ENCODE measurements at places on chromosomes 2 and 18. TPM values are rescaled to one million over a fixed set of nuclear protein-coding genes. Genes with fewer than 3 reads are reported as not detected.
A peak's percentile ranks its signal among the peaks of the same experiment; 100 is the strongest.

The ABCG8 gene
- not detected for polyA plus RNA-seq

The POTEC gene
- polyA plus RNA-seq, result not detected

The RHOB gene
- 354 TPM for polyA plus RNA-seq

The ALKAL2 gene
- 31.3 TPM for polyA plus RNA-seq

The RNF125 gene
- polyA plus RNA-seq, result 1.4 TPM

The COL3A1 gene
- 45.3 TPM for polyA plus RNA-seq

The PRLH gene
- polyA plus RNA-seq, result not detected

The DSG4 gene
- polyA plus RNA-seq, result not detected

- DNase-seq, result no peak
Measured at GRCh38 chr2:83596592-83597282, 862.3 kb downstream of the SUCLG1 start.

DNA sequence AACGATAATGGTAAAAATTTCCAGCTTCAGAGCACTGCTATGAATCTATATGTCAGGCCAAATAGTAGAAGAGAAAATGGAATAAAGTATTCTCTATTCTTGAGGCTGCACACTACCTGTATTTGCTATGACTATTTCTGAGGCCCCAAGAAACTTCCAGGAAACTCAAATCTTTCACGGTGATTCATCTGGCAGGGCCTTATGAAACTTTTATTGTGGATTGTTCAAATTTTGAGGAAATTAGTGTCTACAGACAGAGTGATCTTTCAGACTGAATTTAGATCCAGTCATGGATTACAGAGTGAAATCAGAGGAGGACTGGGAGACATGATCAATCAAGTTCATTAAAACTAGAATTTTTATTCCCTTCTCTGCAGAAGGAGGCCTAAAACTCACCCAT lies 4.1 kb upstream of the VSNL1 start:
- no peak for DNase-seq

DNA sequence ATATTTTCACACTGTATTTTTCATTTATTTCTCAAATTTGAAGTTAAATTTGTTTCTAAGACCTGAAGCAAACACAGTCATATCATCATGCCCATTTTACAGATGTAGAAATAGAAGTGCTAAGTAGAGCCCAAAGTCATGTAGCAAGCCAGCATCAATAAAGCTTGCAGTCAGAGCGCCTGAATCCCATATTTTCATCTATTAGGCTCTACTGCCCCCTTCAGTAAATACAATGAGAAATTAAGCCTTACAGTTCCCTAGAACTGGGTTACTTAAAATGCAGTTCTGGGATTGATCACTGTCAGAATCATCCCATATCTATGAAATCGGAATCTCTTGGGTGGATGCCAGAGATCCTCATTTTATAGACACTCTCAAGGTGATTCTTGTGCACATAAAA lies 419.9 kb downstream of the TGIF1 start:
- peak; percentile 66 for DNase-seq

- DNase-seq, result no peak
Measured at GRCh38 chr2:112110966-112111365, 27.2 kb upstream of the FBLN7 start.

DNA sequence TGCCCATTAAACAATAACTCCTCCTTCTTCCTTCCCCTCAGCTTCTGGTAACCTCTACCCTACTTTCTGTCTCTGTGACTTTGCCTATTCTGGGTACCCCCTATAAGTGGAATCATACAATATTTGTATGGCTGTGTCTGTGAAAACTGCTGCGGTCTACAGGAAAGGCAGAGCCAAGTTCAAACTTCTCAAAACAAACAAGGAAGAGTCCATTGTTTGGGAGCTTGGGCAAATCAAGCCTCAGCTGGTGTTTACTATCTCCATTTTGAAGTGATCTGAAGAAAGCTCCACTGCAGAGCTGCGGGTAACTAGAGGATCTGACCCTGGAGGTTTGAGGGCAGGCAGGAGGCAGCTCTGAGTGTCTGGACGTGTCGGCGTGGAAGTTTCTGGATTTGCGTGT lies 48.6 kb upstream of the DAPL1 start:
- DNase-seq, result no peak

DNA sequence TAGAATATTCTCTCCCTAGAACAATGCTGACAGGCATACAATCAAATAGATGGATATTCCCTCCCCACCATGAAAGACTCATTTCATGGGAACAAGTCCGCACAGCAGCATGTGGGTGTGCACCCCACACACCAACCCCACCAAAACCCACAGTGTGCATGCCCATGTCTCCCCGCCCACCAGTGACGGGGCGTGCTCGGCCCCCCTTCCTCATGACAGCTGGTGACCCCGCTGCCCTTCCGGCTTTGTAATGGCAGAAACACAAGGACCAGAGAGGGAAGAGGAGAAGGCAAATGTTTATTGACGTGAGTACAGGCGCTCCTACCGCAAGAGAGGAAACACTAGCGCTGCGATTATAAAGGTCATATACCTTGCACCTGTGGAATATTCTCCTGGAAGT lies 30.8 kb upstream of the ODC1 start:
- DNase-seq, result no peak

DNA sequence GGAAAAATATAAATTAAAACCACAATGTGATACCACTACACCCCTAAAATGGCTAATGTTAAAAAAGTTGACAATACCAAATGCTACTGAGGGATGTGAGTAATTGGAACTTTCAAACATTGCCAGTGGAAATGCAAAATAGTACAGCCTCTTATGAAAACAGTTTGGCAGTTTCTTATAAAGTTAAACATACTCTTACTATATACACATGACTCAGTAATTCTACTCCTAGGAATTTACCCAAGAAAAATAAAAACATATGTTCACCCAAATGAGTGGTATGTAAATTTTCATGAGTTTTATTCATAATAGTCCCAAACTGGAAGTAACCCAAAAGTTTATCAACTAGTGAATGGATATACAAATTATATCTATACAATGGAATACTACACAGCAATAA lies 228.0 kb downstream of the CYP26B1 start:
- no peak for DNase-seq

GRCh38 chr2:239727776-239728600 lies 297.2 kb downstream of the NDUFA10 start:
- no peak for DNase-seq

DNA sequence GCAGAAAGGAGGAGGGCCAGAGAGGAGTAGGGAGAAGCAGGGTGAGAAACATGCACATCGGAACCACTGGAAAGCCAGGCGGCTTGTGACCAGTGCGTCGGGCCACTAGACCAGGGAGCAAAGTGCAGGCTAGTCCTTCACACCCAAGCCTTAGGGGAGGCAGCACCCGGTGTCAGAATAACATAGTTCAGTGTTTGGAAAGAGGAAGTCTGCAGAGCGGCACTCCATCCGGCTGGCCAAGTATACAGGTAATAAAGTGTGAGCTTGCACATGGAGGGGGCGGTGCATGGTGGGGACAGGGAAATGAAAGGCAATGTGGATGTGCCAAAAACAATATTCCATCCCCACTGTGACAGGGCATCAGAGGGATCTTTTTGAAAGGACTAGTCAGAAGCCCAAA lies 69.7 kb downstream of the ZNF521 start:
- DNase-seq, result no peak

- DNase-seq, result no peak
Measured at GRCh38 chr2:178747767-178748166, 59.5 kb downstream of the TTN start.

DNA sequence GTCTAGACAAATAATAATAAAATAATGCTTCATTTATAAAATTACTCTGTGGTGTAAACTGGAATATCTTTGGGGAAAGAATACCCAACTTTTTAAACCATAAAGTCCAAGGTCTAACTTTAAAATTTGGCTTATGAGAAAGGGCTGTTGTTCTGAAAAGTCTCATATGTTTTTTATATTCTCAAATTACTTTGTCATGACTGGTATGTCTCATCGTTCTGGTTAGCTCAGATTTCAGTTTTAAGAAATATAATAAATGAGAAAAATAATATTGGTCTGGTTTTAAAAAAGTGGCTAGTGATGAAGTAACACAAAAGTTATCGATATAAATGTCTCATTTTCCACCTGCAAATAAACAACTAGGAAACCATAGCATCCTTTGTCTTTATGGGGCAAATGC lies 1658.1 kb downstream of the LRP1B start:
- no peak for DNase-seq

DNA sequence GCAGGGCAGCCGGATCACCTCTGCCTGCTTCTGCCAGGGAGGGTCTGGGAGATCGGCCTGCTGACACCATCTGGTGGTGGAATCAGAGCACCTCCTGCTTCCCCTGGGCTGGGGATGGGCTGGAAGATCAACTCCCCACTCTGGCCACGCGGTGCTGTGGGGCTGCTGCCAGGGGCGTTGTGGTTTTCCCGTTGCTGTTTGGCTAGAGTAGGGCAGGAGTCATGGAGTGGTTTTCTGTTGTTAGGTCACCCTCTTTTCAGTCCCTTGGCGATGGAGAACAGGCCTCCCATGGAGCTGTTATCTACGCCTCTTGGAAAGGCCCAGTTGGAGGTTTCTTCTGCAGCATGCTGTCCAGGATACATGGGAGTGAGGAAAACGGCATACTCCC lies 15.2 kb downstream of the BCL2L11 start:
- DNase-seq, result no peak

- DNase-seq, result peak; percentile 62
Measured at GRCh38 chr18:43620936-43621335, 343.6 kb upstream of the SYT4 start.

DNA sequence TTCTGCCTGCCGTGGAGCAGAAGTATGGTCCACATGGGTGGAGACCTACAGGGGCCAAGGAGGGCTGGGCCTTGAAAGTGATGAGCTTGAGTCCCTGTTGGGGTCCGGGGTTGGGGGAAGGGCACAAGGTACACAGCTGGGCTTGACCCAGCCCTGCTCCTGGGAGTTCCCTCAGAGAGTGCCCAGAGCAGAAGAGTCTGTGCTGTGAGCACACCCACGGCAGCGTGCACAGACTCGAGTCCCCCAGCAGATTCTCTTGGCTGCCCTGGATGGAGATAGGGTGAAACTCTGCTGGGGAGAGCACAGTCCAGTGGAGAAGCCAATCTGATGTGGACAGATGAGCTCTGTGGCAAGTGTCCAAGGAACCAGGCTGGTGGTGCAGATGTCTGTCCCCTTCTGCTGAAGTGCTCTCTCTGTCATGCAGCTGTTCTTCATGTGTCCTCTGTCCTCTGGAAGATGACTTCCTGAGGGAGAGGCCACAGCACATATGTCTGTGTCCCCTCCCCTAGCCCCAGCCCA lies 27.5 kb downstream of the INPP4A start:
- no peak for DNase-seq

- DNase-seq, result peak; percentile 53
Measured at GRCh38 chr2:88874063-88874657, 182.7 kb downstream of the RPIA start.

DNA sequence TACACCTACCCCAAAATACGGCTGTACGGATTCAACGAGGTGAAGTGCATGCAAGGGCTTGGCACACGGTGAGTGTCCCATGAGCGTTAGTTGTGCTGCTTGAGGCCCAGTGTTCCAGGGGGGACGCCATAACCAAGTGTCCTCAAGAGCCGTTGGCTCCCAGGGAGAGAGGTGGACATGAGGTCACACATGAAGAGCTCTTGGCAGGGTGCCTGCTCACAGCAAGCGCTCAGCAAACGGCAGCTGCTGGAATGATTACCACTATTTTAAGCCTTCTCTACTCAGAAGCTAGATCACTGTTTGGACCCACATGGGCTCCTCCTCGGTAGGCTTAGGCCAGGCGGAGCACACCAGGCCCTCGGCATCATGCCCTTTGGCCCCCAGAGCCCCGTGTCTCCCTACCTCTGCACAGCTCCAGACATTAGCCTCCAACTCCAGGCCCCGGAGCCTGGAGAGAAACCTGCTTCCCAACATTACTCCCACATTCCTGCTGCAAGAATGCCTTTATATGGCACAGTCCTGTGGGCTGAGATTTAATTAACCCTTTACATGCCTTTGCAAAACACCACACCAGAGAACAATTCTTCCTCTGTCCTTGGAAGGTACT lies 68.4 kb upstream of the PPP1CB start:
- DNase-seq, result peak; percentile 93

GRCh38 chr2:239523954-239524330 lies 123.1 kb upstream of the HDAC4 start:
- no peak for DNase-seq

DNA sequence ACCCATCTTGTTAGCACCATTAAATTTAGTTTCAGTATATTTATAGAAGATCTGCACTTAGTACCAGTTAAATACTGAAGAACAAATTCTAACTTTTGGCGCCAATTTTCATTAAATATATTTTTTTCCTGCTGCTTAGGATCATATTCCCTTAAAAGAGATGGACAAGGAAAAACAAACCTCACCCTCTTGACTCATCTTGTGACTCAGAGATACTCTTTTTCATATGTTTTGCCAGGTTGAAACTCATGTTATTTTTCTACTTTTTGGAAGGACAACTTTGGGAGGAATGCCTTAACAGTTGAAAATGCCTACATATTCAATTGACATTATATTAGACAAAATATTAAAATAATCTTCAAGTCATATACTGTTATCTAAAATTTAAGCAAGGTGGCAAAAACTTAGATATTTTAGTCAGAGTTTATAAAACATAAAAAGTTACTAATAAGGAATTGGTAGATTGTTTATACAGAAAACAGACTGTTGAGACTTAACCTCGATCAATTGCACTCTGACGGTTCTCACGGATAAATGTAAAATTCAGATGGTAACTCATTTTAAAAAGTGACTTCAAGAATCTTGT lies 36.2 kb downstream of the PNO1 start:
- DNase-seq, result no peak

GRCh38 chr2:189350540-189351209 lies 90.6 kb upstream of the WDR75 start:
- DNase-seq, result peak; percentile 46

- DNase-seq, result no peak
Measured at GRCh38 chr2:25373269-25373981, 31.7 kb upstream of the DNMT3A start.

DNA sequence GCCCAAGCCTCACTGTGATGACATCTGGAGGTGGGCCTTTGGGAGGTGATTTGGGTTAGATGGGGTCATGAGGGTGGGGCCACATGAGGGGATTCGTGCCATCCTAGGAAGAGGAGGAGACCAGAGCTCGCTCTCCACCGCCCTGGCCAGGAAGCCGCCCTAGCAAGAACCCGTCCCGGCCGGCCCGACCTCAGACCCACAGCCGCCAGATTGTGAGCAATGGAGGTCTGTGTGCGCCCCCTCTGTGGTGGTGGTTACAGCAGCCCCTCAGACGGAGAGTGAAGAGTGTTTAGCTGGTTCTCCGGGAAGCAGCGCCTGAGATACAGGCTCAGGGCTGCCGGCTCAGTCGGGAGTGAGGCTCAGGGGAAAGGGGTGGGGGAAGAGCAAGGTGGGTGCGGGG lies 83.3 kb downstream of the RTP5 start:
- no peak for DNase-seq

- DNase-seq, result no peak
Measured at GRCh38 chr18:79533591-79533990, 137.9 kb downstream of the NFATC1 start.

All from lung (tissue), 17 donors.